ENCODE measurements at places on chromosomes 12 and 14.

- no peak for DNase-seq
Measured at GRCh38 chr14:91904956-91905645, 37.8 kb upstream of the TC2N start.

- DNase-seq = no peak
Measured at GRCh38 chr12:57630891-57631433, 2.0 kb downstream of the B4GALNT1 start.

- DNase-seq = no peak
Measured at GRCh38 chr12:106245767-106246166, 2.1 kb downstream of the CKAP4 start.

GRCh38 chr12:50258167-50258551, 25.2 kb downstream of the LIMA1 start:
- DNase-seq = no peak

DNA sequence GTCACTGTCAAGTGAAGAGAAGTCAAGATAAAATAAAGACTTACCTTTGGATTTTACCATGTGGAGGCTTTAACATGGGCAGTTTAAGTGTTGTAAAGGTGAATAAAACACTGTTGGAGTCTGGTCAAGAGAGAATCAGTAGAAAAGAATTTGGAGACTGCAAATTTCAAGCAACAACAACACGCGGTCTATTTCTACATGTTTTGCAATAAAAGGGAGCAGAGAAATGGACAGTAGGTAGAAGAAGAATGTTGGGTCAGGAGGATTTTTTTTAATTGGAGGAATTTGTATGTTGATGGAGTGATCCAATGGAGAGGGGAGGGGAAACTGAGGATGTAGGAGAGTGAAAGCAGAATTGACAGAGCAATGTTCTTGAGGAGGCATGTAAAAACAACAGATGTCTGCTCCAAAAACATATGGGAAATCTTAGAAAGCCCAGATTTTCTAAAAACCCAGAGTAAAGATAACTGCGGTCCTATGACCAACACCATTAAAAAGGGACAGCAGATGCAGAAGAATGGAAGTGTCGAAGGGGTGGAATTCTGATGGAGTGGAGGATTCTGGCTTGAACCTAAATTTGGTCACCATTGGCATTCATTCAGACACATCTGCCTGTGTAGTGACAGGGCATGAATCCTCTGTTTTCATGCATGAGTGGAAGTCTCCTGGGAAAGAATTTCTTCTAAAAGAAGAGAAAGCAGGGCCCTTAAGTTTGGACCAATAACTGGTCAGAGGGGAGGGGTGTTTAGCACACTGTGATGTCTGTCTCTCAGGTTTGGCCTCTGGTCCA, 68.0 kb upstream of the OSBPL8 start:
- DNase-seq = no peak

DNA sequence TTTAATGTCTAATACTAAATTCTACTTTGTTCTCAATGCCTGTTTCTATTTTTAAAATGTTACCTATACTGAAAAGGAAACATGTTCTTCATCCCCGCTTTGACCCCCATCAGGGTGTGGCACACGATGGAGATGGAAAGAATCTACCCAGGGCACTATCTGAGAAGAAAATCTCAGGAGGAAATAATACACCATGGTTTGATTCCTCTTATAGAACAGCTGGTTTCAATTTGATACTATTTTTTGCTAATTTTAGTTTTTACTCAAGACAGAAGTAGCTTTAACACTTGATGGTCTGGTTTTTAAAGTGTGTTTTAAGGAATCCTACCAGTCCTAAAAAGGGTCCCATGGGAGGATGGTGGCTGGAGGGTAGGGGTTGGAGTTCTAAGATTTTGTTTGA, 56.7 kb downstream of the PPM1H start:
- DNase-seq = no peak

DNA sequence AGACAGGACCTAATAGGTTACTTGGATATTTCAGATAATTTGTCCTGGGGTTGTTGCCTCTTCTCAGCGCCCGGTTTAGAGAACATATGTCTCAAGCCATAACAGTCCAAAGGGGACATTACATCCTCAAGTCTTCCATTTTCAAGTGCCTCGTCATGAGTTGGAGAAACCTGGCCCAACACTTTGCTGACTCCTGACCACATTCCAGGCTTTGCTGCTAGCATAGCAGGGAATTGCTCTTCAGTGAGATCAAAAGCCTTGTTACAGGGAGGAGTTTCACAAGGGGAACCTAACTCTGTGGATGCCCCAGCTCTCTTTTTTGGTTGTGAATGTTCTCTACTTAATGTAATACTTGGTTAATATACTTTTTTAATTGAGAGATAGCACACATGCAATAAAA, 8.2 kb upstream of the MMP19 start:
- DNase-seq = no peak

GRCh38 chr12:13038491-13039161, 5.6 kb upstream of the FAM234B start:
- DNase-seq = no peak

DNA sequence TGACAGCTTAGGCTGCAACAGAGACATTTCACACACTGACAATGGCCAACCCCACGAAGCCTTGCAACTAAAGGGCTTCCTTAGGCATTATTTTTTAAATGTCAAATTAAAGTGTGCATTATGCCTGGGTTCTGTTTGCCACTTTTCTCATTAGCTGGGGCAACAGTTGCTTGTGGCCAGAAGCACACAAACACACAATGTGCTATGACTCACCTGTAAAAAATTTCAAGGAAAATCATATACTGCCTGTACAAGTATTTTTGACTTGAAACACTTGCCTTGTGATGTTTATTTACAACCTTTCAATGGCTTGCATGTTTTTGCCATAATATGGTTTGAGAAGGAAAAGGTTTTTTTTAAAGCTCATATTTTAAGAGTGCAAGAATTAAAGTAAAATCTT, 1.9 kb downstream of the NTN4 start:
- no peak for DNase-seq

- no peak for DNase-seq
Measured at GRCh38 chr12:117111386-117111785, 12.2 kb upstream of the TESC start.

DNA sequence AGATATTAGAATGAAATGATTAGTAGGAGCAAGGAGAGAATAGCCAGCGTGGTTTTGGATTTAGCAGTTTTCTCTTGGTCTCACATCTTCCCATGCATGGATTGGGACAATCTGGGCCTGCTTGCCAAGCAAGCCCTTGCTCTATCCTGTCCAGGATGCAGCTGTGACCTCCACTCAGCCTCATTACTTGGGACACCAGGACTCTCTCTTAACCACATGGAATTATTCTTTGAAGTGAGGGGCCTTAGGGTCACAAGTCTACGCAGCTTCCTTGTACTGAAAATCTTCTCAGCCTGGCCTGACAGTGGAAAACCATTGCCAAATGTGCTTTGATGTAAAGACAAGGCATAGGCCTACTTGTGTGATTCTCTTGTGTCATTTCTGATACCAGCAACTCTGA, 28.0 kb upstream of the DCN start:
- DNase-seq = no peak

DNA sequence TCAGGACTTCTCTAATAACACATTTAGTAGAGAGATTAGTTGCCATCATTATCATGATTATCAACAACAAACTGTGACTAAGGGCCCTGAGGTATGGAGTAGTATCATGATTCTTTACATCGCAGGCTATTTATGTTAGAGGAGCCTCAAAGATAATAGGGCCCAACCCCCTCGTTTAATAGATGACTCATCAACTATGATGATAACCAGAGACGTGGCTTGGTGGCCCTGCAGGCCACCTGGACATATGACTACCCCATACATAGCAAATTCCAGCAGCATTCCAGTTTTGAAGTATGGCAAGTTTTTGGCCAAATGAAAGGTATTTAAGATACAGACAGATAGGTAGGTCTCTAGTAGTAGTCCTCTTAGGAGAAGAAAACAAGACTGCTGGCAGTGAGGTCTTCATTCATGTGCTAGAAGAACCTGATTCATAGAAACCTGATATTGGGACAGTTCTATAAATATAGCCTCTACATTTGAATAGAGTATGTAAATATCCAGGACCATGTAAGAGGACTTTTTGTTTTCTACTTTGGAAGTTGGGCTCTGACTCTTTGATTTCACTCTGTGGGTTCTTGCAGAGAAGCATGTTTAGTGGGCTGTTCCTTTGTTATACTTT, 5.6 kb downstream of the RIC8B start:
- DNase-seq = no peak

GRCh38 chr12:95202691-95203486, 14.4 kb downstream of the FGD6 start:
- DNase-seq = no peak

DNA sequence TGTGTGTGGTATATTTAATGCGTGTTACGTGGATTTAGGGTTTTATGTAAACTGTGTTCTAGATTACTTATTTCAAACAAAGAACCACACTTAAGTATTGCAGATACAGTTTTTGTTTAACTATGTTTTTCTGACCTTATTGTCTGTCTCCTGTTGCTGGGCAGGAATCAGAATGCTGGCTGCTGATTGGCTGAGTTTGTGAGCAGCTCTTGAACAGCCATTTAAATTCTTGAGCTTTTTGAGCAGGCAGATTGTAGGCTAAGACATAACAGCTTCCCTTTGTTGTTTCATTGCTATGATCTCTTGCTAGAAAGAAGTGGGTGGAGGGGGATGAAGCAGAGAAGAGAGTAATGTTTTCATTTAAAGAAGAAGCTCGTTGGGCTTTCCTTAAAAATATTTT, 52.2 kb downstream of the ATF7IP start:
- DNase-seq = no peak

DNA sequence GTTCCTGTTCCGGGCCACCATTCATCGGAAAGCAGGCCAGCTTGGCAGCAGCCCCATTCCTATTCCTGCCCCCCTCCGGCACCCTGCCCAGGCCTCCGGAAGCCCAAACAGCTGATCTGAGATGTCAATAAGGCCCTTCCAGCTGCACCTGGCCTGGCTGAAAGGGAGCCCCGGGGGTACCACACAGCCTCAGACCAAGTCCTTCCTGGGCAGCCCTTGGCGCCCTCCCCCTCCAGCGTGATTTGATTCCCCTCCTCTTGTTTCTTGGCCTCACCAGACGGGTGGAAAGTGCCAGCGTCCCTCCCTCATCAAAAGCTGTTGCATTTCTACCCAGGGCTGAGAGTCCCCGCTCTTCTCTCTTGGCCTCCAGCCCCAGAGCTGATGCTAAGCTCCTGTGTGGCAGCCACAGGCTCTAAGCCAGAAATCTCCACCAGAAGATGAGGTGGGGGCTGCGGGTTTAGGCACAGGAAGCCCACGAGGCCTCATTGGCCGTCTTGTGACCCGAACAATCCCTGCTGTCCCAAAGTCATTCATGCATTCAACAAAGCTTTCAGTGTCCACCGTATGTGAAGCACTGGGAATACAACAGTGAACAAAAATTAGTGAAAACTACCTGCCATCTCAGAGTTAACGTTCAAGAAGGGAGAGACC, 215.4 kb downstream of the SLC41A2 start:
- no peak for DNase-seq

- no peak for DNase-seq
Measured at GRCh38 chr12:88398031-88398430, 182.2 kb downstream of the KITLG start.
